ENCODE measurements at places on chromosomes 5 and 9.

GRCh38 chr9:137461663-137462395 lies 2.7 kb upstream of the NSMF start:
- DNase-seq: no peak

DNA sequence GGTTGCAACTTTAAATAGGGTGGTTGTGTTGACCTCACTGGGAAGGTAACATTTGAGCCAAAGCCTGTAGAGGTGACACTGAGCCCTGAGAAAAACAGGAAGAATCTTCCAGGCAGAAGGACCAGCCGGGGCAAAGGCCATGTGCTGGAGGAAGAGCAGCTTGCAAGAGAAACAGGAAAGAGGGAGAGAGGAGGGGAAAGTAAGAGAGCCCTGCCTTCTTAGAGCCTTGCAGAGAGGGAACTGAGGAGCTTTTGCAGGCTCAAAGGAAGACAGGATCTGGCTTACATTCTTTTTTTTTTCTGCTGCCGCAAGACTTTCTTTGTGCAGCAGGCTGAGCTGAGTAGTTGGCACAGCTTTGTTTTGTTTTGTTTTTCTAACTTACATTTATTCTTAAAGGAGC lies 17.4 kb downstream of the C9orf153 start:
- no peak for DNase-seq

DNA sequence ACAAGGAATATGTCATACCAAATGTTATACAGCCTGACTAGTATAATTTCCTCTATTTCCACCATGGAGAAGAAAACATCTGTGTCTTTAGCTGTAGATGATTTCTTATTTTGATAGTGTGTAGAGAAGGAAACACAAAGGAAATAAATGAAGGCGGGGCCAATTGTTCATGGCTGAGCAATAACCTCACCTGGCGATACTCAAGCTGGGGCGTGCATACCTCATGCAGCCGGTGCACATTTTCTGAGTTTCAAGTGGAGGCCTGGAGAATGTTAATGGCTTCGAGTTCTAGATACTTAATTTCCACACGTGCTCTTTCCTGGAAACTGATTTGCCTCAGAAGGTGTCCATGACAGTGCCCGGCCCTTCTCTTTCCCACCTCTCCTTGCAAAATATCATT lies 127.4 kb upstream of the TAF11L2 start:
- DNase-seq: no peak

- no peak for DNase-seq
Measured at GRCh38 chr5:132253452-132254320, 3.8 kb upstream of the PDLIM4 start.

- DNase-seq: no peak
Measured at GRCh38 chr5:27308153-27308552, 269.8 kb upstream of the CDH9 start.

DNA sequence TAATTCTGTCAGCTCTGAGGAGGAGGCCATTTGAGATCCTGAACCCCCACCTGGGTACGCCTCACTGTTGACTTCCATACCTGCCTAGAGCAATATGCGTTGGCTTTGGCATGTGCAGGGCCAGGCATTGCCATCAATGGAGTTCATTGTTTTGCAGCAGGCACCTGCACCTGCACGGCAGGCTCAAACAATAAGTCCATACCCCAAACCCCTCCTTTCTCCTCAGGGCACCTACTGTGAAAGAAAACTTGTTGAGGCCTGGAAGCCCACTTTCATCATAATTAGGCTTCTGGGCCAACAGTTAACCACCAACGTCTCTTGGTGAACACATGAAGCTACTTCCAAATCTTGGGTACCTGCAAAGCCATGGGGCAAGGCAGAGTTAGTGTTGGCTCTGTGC lies 238.7 kb downstream of the NFIB start:
- DNase-seq: peak; percentile 50

DNA sequence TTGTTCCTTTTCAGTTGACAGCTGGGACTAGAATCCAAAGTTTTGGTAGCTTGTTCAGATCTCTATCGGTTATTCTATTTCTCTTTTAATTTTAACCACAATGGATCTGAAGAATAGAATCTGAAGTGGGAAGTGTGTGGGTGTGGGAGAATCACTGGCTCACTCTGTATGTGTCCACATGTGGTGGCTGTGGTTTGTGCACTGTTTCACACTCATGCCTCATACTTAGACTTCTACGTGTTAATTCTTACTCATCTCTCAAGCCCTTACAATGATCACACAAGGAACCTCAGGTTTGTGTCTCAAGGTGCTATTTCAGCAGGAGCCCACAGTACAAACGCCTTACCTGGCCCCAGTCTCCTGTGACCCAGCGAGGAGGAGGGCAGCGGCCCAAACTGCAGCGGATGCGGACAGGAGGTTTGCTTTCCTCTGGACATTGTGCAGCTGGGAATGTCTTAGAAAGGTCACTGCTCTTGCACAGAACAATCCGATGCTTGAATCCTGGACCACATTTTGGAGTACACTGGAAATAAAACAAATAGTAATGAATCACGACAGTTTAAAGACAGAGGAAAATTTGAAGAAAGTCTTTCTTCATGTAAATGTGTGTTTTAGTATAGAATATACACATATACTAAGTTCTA lies 309.1 kb downstream of the ADAMTS6 start:
- DNase-seq: no peak

DNA sequence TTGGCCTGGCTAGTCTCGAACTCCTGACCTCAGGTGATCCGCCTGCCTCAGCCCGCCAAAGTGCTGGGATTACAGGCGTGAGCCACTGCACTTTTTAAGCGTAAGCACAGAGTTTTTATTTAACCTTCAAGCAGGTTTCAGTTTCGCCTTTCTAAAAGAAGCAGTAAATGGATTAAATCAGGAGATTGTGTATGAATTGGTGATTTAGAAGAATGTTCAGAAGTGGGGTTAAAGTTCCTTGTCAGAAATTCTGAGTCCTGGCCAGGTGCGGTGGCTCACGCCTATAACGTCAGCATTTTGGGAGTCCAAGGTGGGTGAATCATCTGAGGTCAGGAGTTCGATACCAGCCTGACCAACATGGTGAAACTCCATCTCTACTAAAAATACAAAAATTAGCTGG lies 12.2 kb downstream of the HSPA4 start:
- DNase-seq: no peak
